NCI-H1092 treated with DMSO at 0.1 percent for 48 hours (cell line): ENCODE measurements at places on chromosomes 7 and 10.

DNA sequence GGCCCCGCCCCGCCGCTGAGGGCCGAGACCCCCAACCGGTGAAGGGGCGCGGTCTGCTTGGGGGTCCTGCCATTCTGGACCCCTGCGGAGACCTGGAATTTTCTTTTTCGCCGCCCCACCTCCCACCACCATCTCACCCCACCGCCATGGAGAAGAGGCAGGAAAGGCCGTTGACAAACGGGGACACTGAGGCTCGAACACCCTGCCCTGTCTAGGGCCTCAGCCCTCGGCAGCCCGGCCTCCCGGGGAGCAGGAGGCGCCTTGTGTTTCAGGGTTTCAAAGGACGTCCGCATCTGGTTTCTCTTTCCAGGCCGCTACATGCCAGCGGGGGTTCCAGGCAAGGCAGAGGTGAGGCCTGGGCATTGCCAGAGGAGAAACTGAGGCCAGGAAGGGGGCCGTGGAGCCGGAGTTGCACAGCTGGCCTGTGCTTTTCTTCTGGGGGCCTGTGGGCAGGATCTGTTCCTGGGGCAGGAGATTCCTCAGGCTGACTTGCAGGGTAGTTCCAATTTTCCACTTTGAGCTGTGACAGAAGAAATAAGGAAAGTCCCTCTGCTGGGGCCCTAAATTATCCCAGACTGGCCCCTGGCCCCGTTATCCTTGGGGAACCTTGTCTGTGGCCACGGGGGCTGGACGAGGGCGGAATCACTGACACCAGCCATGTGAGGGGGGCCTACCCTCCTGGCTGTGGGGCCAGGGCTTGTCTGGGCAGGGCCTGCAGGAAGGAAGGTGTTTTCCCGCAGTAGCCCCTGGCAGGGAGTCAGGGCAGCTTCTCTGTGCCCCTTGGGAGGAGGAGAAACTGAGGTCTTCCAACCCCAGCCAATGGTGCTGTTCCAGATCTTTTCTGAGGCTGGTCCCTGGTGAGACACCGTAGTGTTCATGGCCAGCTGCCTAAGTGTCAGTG, 900 bp upstream of the MICALL2 start:
- no peak for DNase-seq

DNA sequence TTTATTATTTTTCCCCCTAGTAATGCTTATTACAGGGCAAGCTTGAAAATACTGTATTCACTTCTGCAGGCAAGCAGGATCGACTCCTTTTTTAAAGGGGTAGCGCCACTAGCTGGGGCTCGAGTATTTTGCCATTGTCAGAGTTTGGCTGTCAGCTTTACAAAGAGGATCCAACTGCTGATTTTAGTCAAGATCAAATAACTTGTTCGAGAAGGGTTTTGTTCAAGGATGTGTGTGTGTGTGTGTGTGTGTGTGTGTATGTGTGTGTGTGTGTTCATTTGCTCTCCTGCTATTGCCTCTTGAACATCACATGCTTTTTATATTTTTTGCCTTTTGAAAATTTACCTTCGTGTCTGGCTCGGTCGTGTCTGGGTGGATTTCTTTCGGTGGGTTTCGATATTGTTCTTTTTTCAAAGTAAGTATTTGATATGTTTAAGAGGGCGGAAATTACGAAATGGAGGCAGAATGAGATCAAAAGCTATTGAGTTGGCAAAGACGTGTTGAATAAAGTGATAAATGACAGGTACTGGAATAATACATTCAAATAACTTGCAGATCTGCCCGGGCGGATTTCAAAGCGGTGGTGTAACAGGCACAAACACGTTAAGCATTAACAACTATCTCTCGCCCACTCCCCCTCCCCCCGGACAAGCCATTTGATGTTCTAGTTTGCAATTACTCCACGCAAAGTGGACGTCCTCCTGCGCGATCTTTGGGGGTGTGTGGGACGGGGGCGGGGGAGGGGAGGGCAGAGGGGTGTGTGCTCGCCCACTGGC, 1.1 kb downstream of the ARID5B start:
- DNase-seq, result peak; percentile 68

- DNase-seq, result no peak
Observed at GRCh38 chr7:50155755-50156154, 62.7 kb upstream of the ZPBP start.

DNA sequence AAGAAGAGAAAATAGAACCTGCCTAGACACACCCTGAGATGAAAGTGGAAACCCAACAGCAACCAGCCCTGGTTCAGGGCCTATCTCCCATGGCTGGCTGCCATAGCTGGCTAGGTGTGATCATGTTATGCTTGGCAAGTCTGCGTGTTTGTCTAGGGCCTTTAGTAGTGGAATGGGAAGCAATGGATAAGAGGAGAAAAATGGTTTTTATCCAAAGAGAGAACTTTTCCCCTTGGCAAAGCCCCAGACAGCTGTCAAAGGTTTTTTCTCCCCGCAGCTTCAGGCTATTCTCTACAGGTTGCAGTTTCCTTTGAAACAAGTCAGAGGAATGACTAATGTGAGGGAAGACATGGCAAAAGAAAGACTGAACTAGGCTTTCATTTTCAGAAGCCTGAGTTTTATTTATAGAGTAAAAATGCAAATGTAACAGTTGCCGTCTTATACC, 161.5 kb downstream of the SEMA3D start:
- DNase-seq, result peak; percentile 34

DNA sequence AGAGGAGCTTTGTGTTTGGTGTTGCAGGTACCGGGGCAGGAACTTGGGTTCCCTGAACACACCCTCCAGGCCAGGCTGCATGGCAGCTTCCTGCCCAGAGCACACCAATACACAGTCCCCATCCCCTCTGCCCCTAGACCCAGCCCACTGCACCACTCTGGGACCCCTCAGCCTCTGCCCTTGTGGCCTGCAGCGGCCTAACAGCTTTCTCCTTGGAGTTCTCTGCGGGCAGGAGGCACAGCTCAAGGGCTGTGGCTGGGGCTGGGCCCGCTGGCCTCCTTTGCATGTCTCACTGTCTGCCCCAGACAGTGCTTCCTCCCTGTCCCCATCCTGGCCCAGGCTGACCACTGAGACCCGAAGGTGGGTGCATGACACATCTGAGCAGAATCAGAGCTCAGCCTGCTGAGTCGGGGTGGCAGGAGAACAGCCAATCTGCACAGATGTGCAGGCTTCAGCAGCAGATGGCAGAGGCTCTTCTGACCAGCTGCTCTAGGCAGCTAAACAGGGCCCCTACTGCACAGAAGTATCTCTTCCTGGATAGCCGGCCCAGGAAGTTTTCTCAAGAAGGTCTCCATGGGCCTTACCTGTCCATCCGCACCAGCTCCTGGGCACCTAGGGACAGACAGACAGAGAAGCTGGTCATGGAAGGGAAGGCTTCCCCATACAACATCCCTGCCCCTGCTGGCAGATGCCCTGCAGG, 20.8 kb downstream of the VSIR start:
- no peak for DNase-seq

GRCh38 chr7:8103282-8103681, 134.7 kb downstream of the GLCCI1 start:
- no peak for DNase-seq

- no peak for DNase-seq
Observed at GRCh38 chr10:18328941-18329340, 188.7 kb downstream of the CACNB2 start.

GRCh38 chr10:116919706-116920105, 70.4 kb downstream of the ENO4 start:
- DNase-seq, result no peak

DNA sequence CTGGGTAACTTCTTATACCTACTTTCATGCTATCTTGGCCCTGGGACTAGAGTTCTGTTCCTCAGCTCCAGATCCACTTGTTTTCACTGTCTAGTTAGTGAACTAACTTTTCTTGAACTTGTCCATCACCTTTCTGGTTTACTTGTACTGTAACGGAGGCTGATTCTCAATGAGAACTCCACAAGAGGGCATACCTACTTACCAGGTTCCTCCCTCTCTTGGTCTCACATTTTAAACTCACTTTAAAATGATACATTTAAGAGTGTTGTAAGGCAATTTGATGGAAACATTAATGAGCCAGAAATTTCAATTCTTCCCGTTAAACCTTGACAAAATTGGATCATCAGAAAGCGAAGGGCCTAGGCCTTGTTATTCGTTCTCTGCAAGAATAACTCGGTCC, 111.6 kb downstream of the MAGI2 start:
- DNase-seq, result no peak

DNA sequence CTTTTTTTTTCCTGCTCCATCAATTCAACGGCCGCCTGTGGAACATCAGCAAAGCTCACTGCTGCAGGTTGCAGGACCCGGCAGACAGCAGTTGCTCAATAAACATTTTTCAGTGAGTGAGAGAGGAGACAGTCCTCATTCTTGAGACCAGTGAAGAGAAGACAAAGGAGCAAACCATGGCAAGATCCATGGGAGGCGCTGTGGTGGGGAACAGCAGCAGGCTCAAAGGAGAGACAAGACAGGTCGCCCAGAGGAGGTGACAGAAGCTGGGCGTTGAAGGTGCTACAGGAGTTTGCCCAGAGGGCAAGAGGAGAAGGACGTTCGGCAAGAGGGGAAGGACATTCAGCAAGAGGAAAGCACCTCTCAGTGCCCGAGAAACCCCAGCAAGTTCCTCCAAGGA, 74.5 kb upstream of the FGFR2 start:
- no peak for DNase-seq

DNA sequence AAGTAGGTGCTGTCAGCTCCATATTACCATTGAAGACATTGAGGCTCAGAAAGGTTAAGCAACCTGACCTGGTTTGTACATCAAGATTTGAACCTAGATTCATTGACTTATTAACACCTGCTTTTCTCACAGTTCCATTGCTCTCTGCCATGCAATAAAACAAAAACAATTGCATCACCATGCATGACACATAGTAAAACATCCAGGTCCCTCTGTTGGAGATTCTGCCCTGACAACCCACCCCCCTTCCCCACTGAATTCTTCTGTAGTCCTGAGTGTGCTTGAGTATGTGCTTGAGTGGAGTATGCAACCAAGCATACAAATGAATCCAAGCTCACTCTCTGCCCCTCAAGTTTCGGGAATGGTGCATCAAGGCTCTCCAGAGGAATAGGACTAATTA, 6.0 kb upstream of the LMBR1 start:
- no peak for DNase-seq

GRCh38 chr7:131674131-131674530, 117.7 kb upstream of the PODXL start:
- no peak for DNase-seq

DNA sequence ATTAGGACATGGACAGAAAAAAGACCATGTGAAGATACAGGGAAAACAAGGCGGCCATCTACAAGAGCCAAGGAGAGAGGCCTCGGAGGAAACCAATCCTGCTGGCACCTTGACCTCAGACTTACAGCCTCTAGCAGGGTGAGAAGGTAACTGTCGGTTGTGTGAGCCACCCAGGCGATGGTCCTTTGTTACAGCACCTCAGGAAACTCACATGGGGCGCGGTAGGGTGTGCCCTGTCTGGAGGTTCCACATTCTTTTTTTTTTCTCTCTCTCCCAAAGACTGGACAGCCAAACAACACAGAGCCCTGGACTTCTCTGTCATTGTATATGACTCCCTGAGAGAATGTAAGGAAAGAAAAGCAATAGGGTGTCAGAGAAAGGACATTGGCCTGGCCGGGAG, 163.2 kb downstream of the KCNMA1 start:
- no peak for DNase-seq

- no peak for DNase-seq
Observed at GRCh38 chr7:115340828-115341227, 418.9 kb downstream of the MDFIC start.

- DNase-seq, result no peak
Observed at GRCh38 chr10:13366891-13367290, 18.8 kb upstream of the SEPHS1 start.

GRCh38 chr10:78657862-78658165, 411.0 kb upstream of the ZMIZ1 start:
- no peak for DNase-seq

DNA sequence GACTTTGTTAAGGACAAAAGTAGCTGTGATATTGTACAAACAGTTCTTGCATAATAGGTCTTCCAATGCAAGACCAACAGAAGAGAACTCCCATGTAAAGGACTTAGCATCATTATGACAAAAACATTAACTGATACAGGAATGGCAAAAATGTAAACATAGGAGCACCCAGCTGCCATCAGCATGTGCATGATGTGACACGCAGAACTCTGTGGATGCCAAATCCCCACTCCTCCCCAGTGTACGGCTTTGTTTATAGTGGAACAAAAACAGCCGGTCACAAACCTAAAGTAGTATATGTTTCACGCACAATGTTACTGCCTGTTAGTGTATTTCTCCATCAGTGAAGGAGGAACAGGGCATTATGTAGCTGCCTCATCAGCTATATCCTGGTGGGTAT, 316.0 kb upstream of the AOAH start:
- no peak for DNase-seq

DNA sequence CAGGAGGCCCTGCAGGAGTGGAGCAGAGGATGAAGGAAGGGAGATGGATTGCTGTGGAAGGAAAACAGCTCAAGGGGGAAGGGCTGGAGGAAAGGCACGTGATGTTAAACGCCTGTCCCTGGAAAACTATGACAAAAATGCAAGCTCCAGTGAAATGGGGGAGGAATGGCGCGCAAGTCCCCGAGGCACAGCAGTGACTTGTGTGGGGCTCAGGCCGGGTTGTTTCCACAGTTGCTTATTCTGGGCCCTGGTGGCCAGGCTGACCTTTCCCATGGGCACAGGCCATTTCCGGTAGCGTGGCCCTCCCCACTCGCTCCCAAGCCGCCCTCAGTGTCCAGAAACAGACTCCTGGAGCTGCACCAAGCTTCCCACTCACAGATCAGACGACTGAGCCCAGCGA, 68.1 kb upstream of the PDGFA start:
- DNase-seq, result no peak

DNA sequence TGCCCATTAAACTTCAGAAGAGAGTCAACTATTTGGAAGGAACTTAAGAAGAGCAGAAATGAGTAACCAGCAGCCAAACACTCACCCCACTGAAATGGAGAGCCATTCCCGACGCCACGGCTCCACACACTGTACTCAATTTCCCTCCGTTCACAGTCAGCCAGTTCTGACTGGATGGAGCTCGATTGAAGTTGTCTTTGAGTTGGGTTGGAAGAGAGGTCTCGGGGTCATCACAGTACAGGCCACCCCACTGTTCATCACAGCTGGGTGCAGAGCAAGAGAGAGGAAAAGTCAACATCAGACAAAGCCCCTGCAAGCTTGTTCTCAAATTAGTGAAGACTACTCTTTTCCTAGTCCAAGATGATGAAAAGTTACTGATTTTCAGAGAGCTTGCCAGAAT, 75.9 kb upstream of the SLC26A5 start:
- DNase-seq, result no peak

DNA sequence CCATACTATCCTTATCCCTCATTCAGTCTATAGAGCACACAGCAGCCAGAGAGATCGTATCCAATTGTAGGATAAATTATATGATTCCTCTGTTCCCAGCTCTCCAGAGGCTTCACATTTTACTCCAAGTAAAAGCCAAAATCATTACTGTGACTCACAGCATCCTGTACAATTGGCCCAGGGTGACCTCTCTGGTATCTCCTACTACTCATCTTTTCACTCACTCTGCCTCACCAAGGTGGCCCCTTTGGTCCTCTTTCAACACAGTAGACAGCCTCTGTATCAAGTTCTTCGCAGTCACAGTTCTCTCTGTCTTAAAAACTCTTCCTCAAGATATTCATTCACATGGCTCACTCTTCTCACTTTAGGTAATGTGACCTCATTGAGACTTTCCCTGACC, 72.6 kb upstream of the LSM8 start:
- DNase-seq, result no peak

- DNase-seq, result no peak
Observed at GRCh38 chr10:51522858-51523257, 176.5 kb downstream of the CSTF2T start.

GRCh38 chr7:108077709-108078108, 52.5 kb downstream of the LAMB4 start:
- no peak for DNase-seq
